ENCODE measurements at places on chromosomes 2 and 18.

GRCh38 chr2:37833423-37833822 is 91.7 kb upstream of the RMDN2 start:
- no peak for DNase-seq

DNA sequence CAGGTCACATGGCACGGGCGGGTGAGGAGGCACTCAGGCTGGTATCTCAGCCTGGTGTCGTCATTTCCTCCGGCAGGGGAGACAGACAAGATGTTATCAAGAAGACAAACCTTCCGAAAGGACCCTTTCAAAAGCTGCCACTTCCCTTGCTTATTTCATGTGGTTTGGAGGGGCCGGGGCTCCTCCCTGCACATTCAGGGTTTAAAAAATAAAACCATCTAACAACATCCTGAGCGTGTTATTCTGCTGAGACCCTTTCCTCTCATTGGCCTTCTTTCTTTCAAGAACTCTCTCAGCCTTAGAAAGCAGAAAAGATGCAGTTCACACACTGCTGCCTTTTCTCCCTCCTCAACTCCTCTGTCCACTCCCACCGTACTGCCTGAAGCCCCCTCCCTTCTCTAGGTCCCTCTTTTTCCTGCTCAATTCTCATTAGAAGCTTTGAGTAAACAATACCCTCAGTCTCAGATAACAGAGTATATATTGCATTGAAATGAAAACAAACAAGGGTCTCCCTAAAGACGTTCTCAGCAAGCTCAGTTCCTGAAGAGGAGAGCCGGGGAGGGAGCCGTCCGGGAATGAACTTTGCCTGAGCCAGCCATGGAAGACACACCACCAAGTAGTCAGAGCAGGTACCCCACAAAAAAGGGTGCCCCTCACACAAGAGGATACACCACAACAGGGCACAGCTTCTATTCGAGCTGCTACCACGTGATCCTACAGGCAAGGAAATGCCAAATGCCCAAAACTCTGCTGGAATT is 9.7 kb downstream of the SMAD7 start:
- peak; percentile 74 for DNase-seq

GRCh38 chr2:32417659-32418058 is 60.8 kb downstream of the BIRC6 start:
- no peak for DNase-seq

- DNase-seq = peak; percentile 45
Measured at GRCh38 chr2:112187805-112188596, 49.8 kb downstream of the FBLN7 start.

- no peak for DNase-seq
Measured at GRCh38 chr2:169923977-169924376, 96.7 kb downstream of the UBR3 start.

- no peak for DNase-seq
Measured at GRCh38 chr2:177195194-177195593, 17.4 kb upstream of the HNRNPA3 start.

DNA sequence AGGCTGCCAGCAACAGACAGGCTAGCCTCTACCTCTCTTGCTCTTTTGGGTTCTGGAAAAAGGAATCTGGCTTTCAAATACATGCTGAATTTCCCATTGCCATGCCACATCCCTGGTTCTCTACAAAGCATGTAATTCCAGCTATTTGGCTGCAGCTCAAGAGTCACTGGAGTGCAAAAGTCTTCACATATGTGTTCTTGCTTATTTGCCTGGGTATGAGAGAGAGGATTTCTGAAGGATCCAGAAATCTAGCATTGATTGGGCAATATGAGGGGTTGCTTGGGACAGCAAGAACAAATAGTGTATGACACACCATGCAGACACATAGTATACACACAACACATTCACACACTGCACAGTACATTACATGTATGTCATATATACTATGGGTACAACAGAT is 30.7 kb upstream of the LGALSL start:
- no peak for DNase-seq

DNA sequence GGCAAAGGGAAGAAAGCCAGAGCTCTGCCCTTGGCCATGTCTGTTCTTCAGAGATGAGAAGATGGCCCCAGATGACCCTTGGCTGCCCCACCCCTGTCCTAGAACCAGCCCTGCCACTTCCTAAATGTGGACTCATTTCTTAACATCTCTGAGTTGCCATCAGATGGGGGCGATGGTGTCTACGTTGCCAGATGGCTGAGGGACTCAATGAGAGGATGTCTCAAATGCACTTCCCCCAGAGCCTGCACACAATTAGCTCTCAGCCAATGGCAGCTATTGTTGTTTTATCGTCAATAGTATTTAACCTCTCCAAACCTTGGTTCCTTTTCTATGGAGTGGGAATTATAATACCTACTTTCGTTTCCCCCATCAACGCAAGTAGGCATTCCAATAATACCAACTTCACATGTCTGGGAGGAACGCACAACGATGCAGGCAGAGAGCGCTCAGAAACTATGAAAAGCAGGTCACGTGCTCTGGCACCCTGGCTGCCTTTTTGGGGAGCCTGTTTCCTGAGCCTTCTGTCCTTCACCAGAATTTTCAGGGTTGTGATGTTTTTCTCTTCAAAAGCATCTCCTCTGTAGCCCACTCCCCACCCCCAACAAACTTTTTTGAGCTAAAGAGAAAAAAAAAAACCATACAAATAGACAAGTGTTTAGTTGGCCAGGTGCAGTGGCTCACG is 100.3 kb downstream of the MCFD2 start:
- DNase-seq = no peak

- DNase-seq = no peak
Measured at GRCh38 chr2:219106251-219106650, 45.5 kb upstream of the IHH start.

GRCh38 chr2:39685126-39685525 is 19.4 kb downstream of the TMEM178A start:
- no peak for DNase-seq

DNA sequence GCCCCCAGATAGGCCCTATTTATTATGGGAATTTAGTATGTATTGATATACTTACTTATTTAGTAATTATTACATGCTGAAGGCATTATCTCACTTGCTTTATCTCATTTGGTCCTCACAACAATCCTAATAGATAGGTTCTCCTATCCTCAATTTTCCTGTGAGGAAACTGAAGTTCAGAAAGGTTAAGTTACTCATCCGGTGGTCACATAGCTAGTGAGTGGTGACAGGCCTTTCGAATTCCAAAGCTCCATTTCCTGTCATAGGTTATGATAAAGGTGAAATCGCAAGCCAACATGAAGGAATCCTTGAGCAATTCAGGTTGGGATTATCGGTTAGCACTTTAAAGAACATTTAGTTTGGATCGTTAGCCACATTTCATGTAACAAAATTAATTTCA is 33.3 kb downstream of the NAB1 start:
- no peak for DNase-seq

DNA sequence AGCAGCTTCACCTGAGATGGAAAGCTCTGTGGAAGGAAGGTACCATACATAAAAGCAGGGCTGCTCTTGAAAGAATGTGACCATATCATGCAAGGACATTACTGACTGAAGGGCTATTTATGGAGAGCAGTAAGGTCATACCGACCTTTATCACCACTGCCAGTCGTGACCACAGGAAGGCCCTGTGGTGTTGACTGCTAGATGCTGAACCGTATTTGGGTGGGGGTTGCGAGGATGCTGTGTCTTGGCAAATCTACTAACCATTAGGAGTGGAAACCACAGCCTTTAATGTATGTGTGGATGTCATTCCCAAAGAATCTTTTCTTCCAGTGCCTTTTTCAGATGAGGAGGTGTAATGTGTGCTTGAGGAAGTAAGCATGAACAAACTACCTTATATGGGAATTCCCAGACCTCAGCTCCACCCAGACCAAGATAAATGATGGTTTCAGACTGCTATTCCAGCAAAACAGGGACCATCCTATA is 60.8 kb downstream of the LIMS1 start:
- no peak for DNase-seq

DNA sequence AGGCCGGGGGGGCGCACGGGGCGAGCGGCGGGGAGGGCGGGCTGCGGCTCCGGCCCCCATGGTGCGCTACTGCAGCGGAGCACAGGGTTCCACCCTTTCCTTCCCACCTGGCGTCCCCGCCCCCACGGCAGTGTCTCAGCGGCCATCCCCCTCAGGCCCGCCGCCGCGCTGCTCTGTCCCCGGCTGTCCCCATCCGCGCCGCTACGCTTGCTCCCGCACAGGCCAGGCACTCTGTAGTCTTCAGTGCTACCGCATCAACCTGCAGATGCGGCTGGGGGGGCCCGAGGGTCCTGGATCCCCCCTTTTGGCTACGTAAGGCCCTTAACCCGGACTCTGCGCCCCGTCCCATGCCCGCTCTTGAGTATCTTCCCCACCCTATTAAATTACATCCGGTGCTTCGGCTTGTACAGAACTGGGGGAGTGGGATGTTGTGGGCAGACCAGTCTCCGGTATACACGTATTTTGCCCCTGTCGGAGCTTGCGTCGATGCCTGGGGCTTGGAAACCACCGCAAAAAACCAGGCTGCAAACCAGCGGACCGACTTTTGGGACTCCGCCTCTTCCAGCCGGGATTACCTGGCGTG is 598 bp upstream of the WBP1 start:
- DNase-seq = peak; percentile 70

- DNase-seq = no peak
Measured at GRCh38 chr2:157845081-157845480, 31.0 kb downstream of the ACVR1 start.

GRCh38 chr2:205834796-205835195 is 152.5 kb downstream of the NRP2 start:
- no peak for DNase-seq

DNA sequence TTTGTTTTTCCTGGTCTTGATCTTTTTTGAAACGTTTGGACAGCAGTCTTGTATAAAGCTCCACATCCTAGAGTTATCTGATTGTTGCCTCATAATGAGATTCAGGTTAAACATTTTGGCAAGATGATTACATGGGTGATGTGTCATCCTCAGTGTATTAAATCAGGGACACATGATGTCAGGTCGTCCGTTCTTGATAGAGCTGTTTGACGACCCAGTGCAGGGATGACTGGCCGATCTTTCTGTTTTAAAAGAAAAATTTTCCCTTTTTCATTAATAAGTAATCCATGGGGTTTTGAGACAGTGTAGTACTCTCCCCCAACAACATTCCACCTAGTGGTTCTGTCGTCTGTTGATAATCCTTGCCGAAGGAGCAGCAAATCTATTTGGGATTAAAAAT is 44.5 kb upstream of the SERPINB2 start:
- DNase-seq = no peak

GRCh38 chr2:148338541-148338940 is 306.0 kb upstream of the EPC2 start:
- no peak for DNase-seq

- peak; percentile 25 for DNase-seq
Measured at GRCh38 chr2:159903443-159904126, 105.6 kb upstream of the CD302 start.

DNA sequence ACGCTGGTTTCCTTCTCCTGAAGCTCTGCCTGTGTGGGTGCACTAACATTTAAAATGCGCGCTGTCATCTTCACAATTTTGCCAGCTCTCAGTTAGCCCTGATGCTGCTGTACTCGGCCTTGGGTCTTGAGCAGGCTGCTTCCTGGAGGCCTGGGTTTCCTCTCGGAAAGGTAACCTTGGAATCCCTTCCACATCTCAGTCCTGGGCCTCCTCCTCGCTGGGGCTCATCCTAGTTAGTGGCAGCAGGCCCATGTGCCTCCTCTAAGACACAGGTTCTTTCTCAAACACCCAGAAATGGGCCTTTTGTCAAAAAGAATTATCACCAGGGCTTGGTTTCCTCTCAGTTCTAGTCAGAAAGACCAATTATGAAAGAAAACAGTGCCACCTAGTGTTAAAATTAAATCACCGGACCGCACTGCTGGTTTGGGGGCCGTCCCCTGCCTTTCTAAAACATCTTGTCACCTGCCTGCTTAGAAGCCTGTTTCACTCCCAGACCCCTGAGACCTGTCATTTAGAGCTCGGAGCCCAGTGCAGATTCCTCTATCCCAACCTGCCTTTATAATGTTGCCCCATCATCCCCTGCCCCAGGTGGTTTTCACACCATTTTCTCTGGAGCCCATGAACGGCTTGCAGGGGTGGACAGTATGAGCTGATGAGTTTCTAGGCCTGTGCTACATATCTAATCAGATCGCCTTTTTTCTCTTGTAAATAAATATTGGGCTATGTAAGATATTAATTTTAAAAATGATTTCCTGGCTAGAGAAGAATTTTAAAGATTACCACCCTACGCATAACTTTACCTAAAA is 42.4 kb downstream of the HK2 start:
- no peak for DNase-seq

DNA sequence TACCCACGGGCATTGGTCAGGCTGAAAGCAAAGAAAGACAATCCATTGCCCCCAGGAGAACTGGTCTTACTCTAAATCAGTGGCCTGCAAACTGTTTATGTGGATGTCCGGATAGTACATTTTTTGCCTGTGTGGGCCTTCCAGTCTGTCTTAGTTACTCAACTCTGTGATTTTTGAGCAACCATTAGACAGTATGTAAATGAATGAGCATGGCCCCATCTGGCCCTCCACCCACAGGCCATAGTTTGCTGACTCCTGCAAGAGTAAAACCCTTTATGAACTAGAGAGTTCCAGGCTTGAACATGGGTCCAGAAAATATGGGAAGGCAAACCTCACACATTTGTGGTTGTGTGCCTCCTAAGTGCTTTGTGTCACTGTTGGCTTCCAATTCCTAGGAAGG is 55.7 kb upstream of the CYP1B1 start:
- no peak for DNase-seq

DNA sequence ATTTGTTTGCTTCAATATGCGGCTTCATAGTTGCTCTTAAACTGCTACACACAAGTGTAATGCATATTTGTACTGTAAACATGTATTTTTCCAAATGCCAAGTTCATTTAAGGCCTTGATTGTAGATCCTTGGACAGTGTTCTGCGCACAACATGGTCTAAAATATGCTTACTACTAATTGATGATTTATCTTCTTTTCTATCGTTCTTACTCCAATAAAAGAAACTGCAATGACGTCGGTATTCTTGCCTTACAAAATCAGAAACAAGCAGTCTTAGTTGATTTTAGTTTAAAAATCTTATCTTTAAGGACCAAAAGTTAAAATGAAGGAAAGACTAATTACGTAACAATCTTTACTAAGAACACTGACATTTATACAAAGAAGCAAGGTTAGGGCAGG is 224.3 kb upstream of the SMAD7 start:
- no peak for DNase-seq

- DNase-seq = no peak
Measured at GRCh38 chr2:226758921-226759640, 40.5 kb downstream of the IRS1 start.

GRCh38 chr18:48706731-48707130 is 167.9 kb downstream of the CTIF start:
- DNase-seq = no peak

- DNase-seq = no peak
Measured at GRCh38 chr2:30239986-30240752, 8.8 kb downstream of the LBH start.

All from stimulated activated CD8-positive, alpha-beta memory T cell treated with anti-CD3 and anti-CD28 coated beads, Interleukin-7, amount 100 ng/mL, for 1 hour (primary cell).